ENCODE measurements at places on chromosomes 1 and 21. TPM values are rescaled to one million over a fixed set of nuclear protein-coding genes. Genes with fewer than 3 reads are reported as not detected.

DNA sequence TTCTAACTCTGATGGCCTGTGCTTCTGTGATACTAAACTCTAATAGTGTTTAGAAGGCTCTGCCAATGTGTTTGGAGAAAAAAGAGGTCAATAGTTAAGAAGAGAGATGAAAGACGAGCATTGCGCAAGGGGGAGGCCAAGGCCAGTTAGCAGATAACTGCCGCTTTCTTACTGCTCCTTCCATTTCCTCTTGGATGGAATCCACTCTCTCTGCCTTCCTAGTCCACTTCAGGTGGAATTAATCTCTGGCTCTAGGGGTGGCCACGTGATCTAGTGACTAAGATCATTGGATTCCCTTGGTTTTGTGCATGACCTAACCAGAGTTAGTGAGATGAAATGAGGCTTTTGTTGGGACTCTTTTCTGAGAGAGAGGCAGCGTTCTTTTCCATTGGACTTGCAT lies 148.3 kb downstream of the ACTL8 start:
- no peak for DNase-seq

Gene SELENBP1
- total RNA-seq, result 1.6 TPM

Gene VCAM1
- not detected for total RNA-seq

Gene SLC5A9
- not detected for total RNA-seq

DNA sequence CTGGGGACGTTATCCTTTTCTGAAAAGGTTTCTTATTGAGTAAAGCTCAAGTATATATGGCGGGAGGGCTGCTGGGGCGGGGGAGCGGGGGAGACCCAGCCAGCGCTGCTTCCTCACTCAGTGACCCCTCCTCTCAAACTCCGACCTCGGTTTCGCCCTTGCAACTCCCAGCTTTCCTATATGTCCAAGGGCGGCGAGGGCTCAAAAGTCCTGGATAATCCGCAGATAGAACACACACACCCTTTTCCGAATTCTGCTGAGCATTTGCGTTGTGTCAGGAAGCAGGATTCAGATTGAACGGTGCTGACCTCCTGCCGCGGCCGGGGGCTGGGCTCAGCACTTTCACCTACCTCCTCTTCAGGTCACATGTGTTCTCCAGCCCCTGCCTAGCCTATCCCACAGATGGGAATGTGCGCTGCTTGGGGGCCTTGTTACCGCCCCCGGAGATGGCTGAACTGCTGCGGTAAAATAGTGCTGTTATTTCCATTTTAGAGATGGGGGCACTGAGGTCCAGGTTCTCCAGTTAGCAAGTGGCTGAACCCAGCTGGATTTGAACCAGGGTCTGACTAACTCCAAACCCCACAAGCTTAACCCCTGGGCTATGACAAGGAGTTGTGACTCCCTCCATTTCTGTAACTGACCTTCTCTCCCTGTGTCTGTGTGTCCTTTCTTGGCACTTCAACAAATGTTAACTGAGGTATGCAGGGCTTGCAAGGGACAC lies 795 bp upstream of the AHDC1 start:
- no peak for DNase-seq
